Activated T-cell treated with anti-CD3 and anti-CD28 coated beads for 48 hours (primary cell): ENCODE measurements at places on chromosomes 4 and X.

DNA sequence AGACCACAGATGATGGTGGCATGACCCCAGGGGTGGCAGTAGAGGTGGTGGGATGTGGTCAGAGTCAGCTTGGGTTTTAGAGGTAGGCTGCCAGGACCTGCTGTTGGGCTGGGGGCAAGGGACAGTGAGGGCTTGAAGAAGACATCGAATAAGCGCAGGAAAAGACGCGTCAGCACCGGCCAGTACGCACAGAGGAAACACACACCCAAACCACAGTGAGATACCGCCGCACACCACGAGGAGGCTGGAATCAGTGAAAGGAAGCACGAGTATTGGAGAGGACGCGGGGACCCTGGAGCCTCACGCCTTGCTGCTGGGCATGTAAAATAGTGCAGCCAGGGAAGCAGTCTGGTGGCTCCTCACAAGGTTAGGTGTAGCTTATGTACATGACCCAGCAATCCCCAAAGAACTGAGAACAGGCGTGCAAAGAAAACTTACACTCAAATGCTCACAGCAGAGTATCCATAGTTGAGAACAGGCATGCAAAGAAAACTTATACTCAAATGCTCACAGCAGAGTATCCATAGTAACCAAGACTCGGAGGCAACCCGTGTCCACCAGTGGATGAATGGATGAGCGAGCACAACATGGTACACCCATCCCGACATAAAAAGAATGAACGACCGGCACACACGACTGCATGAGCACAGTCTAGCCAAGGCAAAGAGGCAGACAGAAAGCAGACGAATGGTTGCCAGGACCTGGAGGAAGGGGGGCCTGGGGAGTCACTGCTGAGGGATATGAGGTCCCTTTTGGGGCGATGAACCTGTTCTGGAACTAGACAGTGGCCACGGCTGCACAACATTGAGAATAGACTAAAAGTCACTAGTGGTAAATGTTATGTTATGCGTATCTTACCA, 13.3 kb downstream of the PDZD4 start:
- DNase-seq = peak; percentile 15

DNA sequence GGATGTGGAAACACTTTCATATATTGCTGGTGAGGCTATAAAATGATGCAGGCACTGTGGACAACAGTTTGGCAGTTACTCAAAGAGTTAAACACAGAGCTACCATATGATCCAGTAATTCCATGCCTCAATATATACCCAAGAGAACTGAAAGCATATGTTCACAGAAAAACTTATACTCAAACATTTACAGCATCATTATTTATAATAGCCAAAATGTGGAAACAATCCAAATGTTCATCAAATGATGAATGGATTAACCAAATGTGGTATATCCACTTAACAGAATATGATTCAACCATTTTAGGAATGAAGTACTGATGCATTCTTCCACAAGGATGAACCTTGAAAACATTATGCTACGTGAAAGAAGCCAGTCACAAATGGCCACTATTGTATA, 603.8 kb downstream of the IQCM start:
- DNase-seq = no peak

GRCh38 chrX:70411475-70411874, 11.6 kb upstream of the GDPD2 start:
- DNase-seq = no peak

- no peak for DNase-seq
Observed at GRCh38 chr4:78780093-78780492, 3.9 kb downstream of the BMP2K start.

GRCh38 chr4:27915822-27916221, 1055.2 kb downstream of the STIM2 start:
- DNase-seq = no peak

GRCh38 chrX:28398342-28398741, 188.9 kb upstream of the IL1RAPL1 start:
- DNase-seq = no peak

DNA sequence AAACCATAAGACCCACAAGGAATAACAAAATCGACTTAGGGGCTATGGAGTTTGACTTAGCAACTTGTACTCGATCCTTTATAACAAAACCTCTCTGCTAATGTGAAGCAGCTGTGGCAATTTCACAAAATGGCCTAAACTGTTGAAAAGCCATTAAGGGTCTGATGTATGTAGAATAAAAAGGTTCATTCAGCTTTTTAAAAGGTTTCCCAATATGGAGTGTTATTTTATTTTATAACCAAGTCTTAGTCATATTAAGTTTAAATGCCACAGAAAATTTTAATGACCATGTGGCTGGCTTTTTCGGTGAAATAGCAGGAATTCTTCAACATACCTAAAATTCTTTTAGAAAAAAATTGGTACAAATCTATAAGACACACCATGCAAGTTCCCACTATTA, 291.8 kb upstream of the HAND2 start:
- DNase-seq = no peak

DNA sequence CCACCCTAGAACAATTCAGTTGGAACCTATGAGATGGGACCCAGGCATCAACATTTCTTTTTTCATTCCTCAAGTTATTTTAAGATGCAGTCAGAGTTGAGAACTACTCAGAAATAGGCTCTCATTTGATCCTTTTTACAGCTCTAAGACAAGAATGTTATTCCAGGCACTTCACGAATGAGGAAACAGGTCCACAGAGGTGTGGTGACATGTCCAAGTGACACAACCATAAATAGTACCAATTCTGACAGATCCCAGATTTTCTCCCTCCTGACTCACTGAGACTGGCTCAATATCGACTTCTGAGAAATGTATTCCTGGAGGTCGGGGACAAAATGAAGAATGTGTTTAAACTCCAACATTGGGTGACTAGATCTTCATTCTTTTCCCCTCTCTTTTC, 11.1 kb downstream of the TCEANC start:
- DNase-seq = no peak

DNA sequence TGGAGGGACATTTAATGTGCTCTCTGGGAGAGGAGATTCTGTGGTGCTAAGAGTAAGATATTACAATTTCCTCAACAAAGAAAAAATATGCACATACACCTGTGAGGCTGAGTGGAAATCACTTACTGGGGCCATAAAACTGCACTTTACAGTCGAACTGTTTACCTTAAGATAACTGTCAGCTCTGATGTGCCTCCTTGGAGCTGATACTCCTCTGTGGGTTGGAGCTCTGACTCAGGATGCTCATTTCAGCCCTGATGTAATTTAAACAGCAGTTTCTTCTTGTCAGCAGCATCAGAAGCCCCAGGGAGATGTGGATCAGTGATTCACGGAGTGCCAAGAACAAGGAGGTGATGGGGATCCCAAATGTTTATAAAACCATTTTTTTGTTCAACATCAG, 241.9 kb upstream of the SFRP2 start:
- DNase-seq = no peak

DNA sequence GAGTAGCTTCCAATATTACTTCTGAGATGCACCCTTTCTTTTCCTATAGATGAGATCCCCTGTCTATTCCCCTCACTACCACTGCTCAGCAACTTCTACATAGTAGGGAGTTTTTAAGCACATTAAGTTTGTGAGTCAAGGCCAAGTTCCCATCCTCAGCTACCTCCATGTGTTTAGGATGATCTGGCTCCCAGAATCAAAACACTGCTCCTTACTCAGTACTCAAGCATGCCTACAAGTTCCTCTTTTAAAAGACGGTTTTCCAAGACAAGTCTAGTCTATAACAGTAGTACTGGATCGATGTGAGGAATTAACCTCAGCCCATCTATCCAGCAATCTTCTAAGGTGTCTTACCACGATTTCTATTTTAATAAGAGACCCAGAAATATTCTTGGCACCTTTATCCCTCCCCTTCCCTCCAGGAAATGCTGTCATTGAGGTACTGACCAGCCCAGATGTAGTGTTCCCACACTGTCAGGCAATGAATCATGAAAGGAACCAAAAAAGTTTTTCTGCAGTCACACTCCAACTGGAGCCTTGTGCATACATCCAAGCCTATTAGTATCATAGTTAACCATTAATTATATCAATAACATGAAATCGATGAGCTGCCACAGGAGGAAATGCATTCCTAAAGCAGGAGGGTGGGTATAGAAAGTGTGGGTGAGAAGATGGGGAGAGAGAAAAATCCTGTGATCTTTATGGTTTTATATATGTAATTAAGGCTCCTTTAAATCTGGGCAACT, 29.6 kb downstream of the AREG start:
- no peak for DNase-seq

DNA sequence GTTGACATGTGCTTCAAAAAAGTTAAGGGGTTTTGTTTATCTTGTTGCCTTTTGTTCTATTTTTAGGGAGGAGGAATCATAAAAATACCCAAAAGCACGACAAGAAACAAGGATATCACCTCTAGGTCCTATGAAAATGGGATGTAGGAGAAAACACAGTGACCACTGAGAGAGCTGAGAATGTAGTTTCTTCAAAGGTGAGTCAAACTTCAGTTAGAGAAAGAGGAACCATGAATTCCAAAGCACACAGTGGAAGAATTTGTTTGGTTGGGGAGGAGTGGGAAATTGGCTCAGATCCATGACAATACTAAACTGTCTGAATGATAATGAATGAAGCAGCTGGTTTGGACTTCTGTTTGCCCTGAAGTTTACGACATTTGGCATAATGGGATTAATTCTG, 19.1 kb upstream of the FRYL start:
- DNase-seq = no peak

GRCh38 chrX:150704030-150704613, 10.9 kb downstream of the MTMR1 start:
- peak; percentile 8 for DNase-seq

- DNase-seq = no peak
Observed at GRCh38 chr4:115537387-115537786, 424.0 kb upstream of the NDST4 start.

DNA sequence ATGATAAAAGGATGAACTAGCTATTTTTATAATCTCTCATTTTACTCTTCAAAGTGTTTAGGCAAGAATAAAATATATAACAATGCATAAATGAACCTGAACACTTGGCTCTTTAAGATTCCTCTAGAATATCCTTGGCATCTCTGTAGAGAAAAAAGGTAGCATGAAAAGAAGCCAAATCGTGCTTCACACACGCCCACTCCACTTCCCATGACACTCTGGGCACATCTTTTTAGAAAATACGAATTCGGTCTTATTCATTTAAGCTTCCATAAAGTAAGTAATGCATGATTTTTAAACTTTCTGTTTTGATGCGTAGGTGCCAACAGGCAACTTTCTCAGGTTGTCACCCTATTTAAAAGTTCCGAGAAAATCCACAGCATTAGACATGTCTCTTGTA, 73.6 kb upstream of the SORBS2 start:
- no peak for DNase-seq

GRCh38 chr4:155757745-155758265, 1.0 kb upstream of the GUCY1B1 start:
- no peak for DNase-seq

DNA sequence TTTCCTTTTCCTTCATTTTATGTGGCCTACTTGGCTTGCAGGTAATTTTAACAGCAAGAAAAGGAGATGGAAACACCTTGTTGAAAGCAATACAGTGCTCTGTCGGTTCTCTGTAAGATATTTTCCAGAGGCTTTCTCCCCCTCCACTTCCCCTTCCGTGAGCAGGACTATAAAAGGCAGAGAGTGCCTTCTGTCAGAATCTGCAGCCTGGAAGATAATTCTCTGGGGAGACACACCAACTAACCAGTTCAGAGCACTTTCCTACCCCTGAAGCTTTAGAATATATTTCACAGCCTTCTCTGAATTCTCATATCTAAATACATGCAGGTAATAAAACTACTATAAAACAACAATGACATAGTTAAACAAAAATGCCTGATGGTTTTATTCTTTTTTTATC, 141.1 kb downstream of the IDS start:
- DNase-seq = no peak

GRCh38 chrX:82087699-82088098, 885.8 kb downstream of the SH3BGRL start:
- no peak for DNase-seq

GRCh38 chrX:23901805-23902204, 5.9 kb downstream of the APOO start:
- DNase-seq = no peak

DNA sequence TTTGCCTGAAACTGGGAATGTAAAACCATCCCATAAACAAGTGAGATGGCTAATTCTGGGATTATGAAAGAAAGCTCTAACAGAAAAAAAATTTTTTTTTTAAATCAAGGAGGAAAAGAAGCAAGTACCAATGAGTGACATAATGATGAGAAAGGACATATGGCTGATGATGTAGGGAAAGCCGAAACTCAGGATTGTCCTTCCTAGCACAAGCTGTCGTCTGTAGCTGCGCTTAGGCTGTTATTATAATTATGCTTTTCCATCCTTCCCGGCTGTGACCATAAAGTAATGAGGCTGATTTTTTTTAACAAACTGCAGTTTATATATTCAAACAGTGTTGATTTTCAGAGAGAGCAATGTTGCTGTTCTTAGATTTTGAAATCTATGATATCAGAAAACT, 209.8 kb upstream of the NOCT start:
- DNase-seq = no peak

DNA sequence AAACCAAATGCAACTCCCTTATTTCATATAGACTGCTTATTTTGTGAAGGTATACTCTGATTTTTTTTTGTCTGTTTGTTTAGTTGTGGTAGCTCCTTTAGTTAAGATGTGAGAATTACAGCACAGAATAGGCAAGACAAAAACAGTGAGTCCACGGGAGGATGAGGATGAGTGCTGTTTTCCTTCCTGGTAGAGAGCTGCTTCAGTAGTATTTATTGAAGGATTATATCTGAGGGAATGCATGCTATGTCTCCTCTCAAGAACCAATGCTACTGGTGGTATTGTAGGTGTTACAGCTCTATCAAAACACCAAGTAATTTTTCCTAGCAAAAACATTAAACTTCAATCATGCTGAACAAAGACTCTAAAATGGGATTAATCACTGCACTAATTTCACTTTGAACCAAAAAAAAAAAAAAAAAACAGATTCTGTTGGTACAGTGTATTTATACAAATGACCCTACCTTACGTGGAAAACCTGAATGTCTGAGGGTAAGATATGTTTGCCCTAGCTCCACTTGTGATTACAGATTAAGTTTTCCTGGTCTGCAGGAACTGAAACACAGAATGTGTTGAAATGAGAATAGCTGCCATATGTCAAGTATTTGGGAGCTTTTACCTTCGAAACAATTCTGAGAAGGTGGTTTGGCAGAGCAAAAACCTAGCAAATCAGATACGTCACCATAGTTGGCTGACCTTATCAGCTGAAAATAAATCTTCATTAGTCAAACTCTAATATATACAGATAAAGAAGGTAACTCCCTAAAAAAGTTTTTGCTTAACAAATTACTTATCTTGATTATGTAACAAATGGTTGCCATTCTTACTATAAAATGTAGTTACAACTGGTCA, 40.3 kb downstream of the PPP3CA start:
- DNase-seq = no peak

DNA sequence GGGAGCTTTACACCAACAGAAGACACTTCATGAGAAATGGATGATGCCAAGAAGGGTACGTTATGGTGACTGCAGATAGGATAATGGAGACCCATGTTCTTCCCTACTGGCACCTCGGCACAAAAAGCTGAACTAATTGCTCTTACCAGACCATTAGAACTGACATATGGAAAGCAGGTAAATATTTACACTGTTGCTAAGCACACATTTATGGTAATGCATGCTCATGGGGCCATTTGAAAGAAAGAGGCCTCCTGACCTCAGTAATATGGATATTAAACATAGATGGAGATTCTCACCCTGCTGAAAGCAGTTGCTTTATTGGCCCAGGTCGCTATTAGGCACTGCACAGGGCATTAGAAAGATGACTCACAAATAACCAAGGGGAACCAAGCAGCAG, 1759.6 kb downstream of the C4orf33 start:
- no peak for DNase-seq

GRCh38 chr4:74997948-74998729, 65.2 kb downstream of the PARM1 start:
- DNase-seq = no peak
